ENCODE measurements at places on chromosomes 16 and 17.

- peaks cover 6% of the 10 kb centered on the region for H3K4me1 ChIP-seq
- no peak for DNase-seq
- H3K4me3 ChIP-seq: peak overlapping the region; percentile 43
- peaks cover 13% of the 10 kb centered on the region for H3K27me3 ChIP-seq
- H3K27ac ChIP-seq: no peak overlapping the region
- H3K36me3 ChIP-seq: no peaks in the 10 kb centered on the region
These were observed 2.0 kb downstream of the PRSS33 start for GRCh38 chr16:2785101-2785991.

GRCh38 chr17:38442548-38442947 is 14.3 kb downstream of the ARHGAP23 start:
- no peak overlapping the region for H3K4me3 ChIP-seq
- H3K27me3 ChIP-seq: no peaks in the 10 kb centered on the region
- H3K27ac ChIP-seq: no peak overlapping the region
- no peaks in the 10 kb centered on the region for H3K4me1 ChIP-seq
- no peak for DNase-seq

DNA sequence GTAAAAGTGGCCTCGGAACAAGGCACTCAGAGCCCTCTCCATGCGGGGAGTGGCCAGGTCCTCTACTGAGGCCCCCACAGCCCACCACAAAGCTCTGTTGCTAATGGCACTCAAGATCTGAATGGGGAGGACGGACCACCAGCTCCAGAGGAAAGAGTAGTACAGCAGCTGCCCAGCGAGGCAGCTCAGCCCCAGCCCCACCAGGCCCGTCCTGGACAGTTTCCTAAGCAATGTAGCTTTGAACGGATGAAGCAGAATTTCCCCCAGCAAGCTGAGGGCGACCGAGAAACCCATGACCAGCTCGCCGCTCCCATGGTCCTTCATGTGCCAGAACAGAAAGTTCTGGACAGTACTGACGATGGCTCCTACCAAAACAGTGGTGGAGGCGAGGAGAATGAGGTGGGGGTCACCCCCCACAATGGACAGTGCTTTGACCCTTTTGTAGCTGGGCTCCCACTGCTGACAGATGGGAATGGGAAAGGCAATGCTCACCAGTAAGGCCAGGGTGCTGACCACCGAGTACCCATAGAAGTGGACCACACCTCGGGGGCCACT is 1.5 kb downstream of the MFSD6L start:
- no peak overlapping the region for H3K27ac ChIP-seq
- H3K36me3 ChIP-seq: no peaks in the 10 kb centered on the region
- DNase-seq: no peak
- H3K4me3 ChIP-seq: no peak overlapping the region

DNA sequence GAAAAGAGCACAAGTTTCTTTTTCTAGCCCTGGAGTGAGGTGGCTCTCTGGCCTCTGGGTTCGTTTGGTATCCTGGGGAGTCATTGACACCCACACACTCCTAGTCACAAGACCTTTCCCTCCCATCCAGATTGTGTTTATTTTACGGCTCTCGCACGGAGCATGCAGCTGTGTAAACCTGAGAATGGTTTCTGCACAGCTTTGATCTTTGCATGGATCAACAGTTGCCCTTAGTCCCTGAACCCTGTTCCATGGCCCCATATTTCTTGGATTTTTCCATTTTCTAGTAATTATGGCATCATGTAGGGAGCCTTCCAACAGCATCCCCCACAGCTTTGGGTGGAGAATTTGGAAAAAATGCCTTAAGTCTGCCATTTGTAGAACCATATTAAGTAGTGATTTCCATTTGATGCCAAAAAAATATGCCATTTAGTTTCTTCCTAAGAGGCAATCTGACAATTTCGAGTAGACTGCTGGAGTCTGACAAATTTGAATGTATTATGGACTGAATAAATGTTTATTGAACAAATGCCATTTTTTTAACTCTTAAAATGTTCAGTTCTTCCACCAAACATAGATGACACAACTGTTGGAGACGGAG is 197.7 kb downstream of the WWOX start:
- no peaks in the 10 kb centered on the region for H3K4me1 ChIP-seq
- H3K27ac ChIP-seq: no peak overlapping the region
- DNase-seq: peak; percentile 29
- no peaks in the 10 kb centered on the region for H3K36me3 ChIP-seq
- H3K4me3 ChIP-seq: no peak overlapping the region
- H3K27me3 ChIP-seq: no peaks in the 10 kb centered on the region

- no peak overlapping the region for H3K27ac ChIP-seq
- no peaks in the 10 kb centered on the region for H3K36me3 ChIP-seq
- no peaks in the 10 kb centered on the region for H3K27me3 ChIP-seq
- DNase-seq: no peak
- no peak overlapping the region for H3K4me3 ChIP-seq
These were observed 29.2 kb downstream of the CCDC40 start for GRCh38 chr17:80065478-80066170.

DNA sequence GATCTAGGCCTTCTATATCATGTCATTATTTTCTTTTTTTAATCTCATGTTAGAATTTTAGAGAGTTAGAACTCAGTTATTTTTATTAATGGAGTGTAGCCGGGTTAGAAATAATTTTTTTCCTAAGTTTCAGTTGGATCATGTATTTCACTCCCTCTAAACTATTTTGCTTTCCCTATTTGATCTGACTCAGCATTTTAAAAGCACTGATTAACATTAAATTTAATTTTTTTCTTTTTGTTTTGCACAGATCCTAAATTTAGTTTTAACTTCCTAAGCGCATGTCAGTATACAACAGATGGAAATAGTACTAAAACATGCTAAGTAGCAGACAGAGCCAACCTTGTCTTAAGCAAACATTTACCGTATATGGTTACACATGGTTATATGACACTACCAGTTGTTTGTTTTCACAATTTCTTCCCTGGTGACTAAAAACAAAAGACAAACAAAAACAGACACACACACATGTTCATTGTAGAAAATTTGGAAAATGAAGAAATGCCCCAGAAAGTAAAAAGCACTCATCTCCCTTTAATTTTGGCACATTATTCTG is 33.6 kb upstream of the RAB11FIP4 start:
- no peaks in the 10 kb centered on the region for H3K4me1 ChIP-seq
- no peaks in the 10 kb centered on the region for H3K27me3 ChIP-seq
- no peak overlapping the region for H3K27ac ChIP-seq
- no peak for DNase-seq
- no peak overlapping the region for H3K4me3 ChIP-seq

DNA sequence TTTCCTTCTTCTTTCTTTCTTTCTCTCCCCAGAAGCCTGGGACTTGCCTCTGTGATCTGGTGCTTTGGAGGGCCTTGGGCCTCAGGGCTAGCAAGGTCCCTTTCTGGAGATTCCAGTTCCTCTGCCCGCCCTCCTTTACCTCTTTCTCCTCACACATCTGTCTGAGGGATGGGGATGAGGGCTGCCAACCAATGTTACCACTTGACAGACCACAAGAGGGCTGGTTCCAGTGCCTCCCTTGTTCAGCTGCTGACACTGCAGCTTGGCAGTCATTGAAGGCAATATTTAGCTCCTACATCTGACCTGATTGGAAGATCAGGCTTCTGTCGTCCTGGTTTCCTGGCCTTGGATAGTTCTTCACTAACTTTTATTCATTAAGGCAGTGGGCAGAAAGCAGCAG is 3.6 kb upstream of the ZNF652 start:
- no peak for DNase-seq
- H3K27ac ChIP-seq: no peak overlapping the region
- H3K27me3 ChIP-seq: no peaks in the 10 kb centered on the region
- H3K36me3 ChIP-seq: no peaks in the 10 kb centered on the region
- H3K4me1 ChIP-seq: no peaks in the 10 kb centered on the region

DNA sequence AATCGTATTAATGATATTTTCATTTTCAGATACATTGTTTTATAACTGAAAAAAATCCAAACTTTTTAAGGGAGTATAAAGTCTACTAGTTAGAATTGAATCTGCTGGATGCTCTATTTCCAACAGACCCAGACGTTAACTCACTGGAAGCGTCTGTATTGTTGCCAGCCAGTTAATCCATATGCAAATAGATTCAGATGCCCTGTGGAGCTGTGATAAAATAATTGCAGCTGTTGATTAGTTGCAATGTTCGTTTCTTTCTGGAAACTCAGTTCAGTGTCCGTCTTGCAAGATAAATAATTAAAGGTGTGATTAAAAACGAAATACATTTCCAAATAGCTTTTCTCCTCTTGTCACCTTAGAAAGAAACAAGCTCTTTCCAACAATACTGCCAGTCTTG is 5.1 kb upstream of the GNA13 start:
- no peaks in the 10 kb centered on the region for H3K27me3 ChIP-seq
- no peak for DNase-seq
- no peak overlapping the region for H3K4me3 ChIP-seq
- H3K4me1 ChIP-seq: no peaks in the 10 kb centered on the region
- H3K36me3 ChIP-seq: no peaks in the 10 kb centered on the region
- peak overlapping the region; percentile 42 for H3K27ac ChIP-seq

- no peak overlapping the region for H3K4me3 ChIP-seq
- no peak overlapping the region for H3K27ac ChIP-seq
- H3K27me3 ChIP-seq: no peaks in the 10 kb centered on the region
- H3K36me3 ChIP-seq: no peaks in the 10 kb centered on the region
- H3K4me1 ChIP-seq: no peaks in the 10 kb centered on the region
These were observed 3.3 kb upstream of the KRTAP4-4 start for GRCh38 chr17:41163828-41164227.

GRCh38 chr16:70803319-70803718 is 2.4 kb upstream of the VAC14 start:
- H3K4me1 ChIP-seq: peaks cover 8% of the 10 kb centered on the region
- DNase-seq: no peak
- H3K27me3 ChIP-seq: no peaks in the 10 kb centered on the region
- no peak overlapping the region for H3K27ac ChIP-seq
- no peak overlapping the region for H3K4me3 ChIP-seq

- H3K4me3 ChIP-seq: no peak overlapping the region
- no peak for DNase-seq
- no peak overlapping the region for H3K27ac ChIP-seq
- no peaks in the 10 kb centered on the region for H3K4me1 ChIP-seq
- no peaks in the 10 kb centered on the region for H3K36me3 ChIP-seq
- no peaks in the 10 kb centered on the region for H3K27me3 ChIP-seq
These were observed 55.5 kb upstream of the CPHXL start for GRCh38 chr16:75781683-75782343.

DNA sequence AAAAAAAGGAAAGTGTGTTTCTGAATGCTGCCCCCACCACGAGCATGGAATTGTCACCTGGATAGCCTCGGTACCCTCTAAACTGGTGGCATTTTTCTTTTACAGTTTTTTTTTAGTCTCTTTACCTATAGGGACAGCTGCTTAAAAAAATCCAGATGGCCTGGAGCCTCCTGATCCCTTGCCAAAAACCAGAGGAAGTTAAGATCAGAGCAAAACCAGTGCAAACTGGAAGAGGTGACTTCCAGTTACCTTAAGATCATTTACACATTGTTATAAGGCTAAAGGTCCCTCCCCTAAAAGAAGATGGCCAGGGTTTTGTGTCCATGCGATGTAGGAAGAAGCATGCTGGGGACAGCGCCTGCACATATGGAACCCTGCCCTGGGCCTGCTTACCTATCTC is 3.5 kb downstream of the MEFV start:
- no peaks in the 10 kb centered on the region for H3K4me1 ChIP-seq
- no peaks in the 10 kb centered on the region for H3K27me3 ChIP-seq
- no peak overlapping the region for H3K27ac ChIP-seq
- no peak for DNase-seq
- H3K36me3 ChIP-seq: no peaks in the 10 kb centered on the region
- no peak overlapping the region for H3K4me3 ChIP-seq

GRCh38 chr16:56362706-56363105 is 62.6 kb downstream of the AMFR start:
- H3K4me1 ChIP-seq: no peaks in the 10 kb centered on the region
- no peak overlapping the region for H3K4me3 ChIP-seq
- peaks cover 6% of the 10 kb centered on the region for H3K36me3 ChIP-seq
- H3K27ac ChIP-seq: no peak overlapping the region

DNA sequence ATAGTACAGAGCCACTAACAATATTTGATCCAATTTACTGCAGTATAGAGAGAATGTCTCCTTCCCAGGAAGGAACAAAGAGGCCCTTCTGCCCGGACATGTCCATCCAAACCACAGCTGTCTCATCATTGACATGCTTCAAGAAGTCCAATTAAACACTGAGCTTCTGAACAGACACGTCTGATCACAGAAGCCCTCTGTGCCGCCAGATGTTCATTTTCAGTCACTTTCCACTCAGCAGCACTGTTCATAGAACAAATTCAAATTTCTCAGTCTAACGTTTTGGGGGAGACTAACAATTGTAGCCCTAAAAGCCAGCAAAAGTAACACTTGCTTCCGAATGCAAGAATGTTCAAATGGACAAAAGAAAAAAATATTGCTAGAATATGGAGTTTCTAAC is 15.3 kb downstream of the ZC3H7A start:
- H3K4me3 ChIP-seq: no peak overlapping the region
- DNase-seq: no peak
- peaks cover 6% of the 10 kb centered on the region for H3K36me3 ChIP-seq
- H3K27me3 ChIP-seq: no peaks in the 10 kb centered on the region
- no peak overlapping the region for H3K27ac ChIP-seq
- peaks cover 3% of the 10 kb centered on the region for H3K4me1 ChIP-seq

DNA sequence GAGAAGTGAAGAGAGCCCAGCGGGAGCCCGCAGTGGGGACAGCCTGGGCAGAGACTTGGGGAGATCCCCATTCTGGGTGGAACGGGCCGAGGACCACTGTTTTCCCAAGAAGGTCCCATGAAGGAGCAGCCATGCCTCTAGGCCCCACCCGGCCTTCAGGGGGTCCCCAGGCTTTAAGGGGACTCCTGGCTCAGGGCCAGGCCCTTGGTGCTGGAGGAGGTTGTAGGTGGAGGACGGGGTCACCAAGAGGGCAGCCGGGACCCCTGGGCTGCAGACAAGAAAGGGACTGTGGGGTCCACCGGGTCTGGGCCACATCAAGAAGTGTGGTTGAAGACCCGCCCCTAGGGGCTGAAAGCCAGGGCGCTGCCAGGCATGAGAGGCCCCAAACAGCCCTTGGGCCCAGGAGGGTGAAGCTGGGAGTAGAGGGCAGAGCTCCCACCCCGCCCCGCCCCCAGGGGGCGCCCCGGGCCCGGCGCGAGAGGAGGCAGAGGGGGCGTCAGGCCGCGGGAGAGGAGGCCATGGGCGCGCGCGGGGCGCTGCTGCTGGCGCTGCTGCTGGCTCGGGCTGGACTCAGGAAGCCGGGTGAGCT is at the start of gene PRSS21:
PRSS21 (plus strand) TSS at position 487 of the 589 bp plus-strand sequence; CDS start at position 519, 32 bp downstream.
- H3K4me1 ChIP-seq: no peaks in the 10 kb centered on the region
- no peak for DNase-seq
- no peaks in the 10 kb centered on the region for H3K27me3 ChIP-seq
- no peaks in the 10 kb centered on the region for H3K36me3 ChIP-seq
- H3K27ac ChIP-seq: no peak within 1 kb of the TSS
